Activated T-cell treated with anti-CD3 and anti-CD28 coated beads, Interleukin-2, amount 50 U/mL, for 72 hours (primary cell): ENCODE measurements at places on chromosomes 3 and 15. TPM values are rescaled to one million over a fixed set of nuclear protein-coding genes. Genes with fewer than 3 reads are reported as not detected.

- no peak for DNase-seq
These were observed 24.6 kb upstream of the AP4E1 start for GRCh38 chr15:50883903-50884302.

- no peak for DNase-seq
These were observed 179.3 kb downstream of the POTEB3 start for GRCh38 chr15:21260966-21261395.

- DNase-seq: peak; percentile 40
These were observed 52.8 kb downstream of the ATP8B4 start for GRCh38 chr15:50066202-50066601.

GRCh38 chr3:14890476-14890875, 56.9 kb upstream of the NR2C2 start:
- no peak for DNase-seq

- DNase-seq: no peak
These were observed 214.7 kb upstream of the MRPL3 start for GRCh38 chr3:131717493-131717892.

DNA sequence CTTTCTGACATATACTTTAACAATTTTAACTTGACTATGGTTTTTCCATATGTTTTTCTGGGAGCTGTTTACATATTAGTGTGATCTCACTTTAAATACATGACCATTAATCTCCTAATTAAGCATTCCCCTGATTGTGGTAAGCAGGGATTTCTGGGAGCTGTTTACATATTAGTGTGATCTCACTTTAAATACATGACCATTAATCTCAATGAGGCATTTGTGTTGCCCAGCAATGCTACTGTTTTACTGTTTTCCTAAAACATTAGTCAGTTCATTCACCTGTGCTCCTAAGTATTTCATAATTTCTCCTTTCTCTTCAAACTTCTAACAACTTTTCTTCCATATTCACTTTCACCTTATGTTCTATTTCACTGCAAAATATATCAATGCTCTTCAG, 3.6 kb upstream of the GRAMD1C start:
- DNase-seq: no peak

STAB1 gene
- 0.12 TPM for total RNA-seq

CRYGS gene
- 7.0 TPM for total RNA-seq

GRCh38 chr3:143855183-143855582, 6.9 kb upstream of the SLC9A9 start:
- DNase-seq: no peak

KPNA4 gene
- total RNA-seq: 78.0 TPM

DNA sequence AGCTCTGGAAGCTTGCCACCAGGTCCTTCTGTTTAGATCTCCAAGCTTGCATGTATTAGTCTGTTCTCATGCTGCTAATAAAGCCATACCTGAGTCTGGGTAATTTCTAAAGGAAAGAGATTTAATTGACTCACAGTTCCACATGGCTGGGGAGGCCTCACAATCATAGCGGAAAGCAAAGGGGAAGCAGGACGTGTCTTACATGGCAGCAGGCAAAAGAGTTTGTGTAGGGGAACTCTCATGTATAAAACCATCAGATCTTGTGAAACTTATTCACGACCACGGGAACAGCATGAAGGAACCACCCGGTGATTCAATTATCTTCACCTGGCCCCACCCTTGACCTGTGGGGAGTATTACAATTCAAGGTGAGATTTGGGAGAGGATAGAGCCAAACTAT, 147.0 kb upstream of the PROK2 start:
- DNase-seq: no peak

- DNase-seq: no peak
These were observed 609.1 kb upstream of the BCHE start for GRCh38 chr3:166446291-166446690.

RBMS3 gene
- total RNA-seq: 3.0 TPM
